ENCODE measurements at places on chromosomes 7 and 10.

GRCh38 chr10:67670401-67670800, 25.6 kb downstream of the CTNNA3 start:
- no peak for DNase-seq

GRCh38 chr10:11035301-11035991, 17.8 kb downstream of the CELF2 start:
- no peak for DNase-seq

DNA sequence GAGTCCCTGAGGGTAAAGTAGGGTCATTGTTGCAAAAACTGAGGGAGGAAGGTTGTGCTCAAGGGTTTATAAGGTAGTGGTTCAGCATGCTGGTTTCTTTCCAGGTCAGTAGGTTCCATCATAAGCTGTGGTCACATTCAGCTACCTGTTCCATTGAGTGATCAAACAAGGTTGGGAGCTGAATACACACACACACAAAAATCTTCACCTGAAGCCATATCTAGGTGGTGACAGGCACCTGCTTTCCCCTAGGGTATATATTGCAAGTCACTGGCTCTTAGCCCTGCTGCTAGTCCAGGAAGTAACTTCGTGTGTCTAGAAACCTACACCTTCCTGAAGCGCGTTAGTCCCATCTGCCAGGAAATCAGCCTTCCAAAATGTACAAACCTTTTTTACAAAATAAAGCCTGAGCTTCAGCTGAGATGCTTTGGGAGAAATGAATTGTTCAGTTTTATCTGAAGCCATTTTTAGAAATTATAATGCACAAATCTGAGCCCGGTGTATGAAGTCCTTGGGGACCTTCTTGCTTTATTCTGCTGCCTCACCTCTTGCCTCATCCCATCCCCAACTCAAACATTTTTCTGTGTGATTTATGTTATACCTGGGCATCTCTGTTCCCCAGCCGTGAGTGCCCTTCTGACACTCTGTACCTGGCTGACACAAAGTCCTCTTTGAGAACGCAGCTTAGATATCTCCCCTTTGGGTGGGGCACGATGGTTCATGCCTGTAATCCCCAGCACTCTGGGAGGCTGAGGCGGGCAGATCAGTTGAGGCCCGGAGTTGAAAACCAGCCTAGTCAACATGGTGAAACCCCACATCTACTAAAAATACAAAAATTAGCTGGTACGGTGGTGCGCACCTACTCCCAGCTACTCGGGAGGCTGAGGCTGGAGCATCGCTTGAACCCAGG, 10.6 kb upstream of the LAMTOR4 start:
- no peak for DNase-seq

DNA sequence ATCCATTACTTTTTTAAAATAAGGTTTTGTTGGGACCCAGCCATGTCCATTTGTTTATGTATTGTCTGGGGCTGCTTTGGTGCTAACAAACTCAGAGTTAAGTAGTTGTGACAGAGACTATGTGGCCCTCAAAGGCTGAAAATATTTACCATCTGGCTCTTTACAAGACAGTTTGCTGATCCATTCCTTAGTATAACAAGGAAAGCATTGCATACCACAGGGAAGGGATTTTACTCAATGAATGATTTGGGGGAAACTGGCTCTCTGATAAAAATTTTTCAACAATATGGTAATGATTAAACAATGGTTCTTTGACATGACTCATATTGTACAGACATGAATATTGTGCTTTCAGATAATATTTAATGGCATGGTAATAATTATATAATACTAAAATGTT, 738.1 kb downstream of the KCNMA1 start:
- DNase-seq, result no peak

DNA sequence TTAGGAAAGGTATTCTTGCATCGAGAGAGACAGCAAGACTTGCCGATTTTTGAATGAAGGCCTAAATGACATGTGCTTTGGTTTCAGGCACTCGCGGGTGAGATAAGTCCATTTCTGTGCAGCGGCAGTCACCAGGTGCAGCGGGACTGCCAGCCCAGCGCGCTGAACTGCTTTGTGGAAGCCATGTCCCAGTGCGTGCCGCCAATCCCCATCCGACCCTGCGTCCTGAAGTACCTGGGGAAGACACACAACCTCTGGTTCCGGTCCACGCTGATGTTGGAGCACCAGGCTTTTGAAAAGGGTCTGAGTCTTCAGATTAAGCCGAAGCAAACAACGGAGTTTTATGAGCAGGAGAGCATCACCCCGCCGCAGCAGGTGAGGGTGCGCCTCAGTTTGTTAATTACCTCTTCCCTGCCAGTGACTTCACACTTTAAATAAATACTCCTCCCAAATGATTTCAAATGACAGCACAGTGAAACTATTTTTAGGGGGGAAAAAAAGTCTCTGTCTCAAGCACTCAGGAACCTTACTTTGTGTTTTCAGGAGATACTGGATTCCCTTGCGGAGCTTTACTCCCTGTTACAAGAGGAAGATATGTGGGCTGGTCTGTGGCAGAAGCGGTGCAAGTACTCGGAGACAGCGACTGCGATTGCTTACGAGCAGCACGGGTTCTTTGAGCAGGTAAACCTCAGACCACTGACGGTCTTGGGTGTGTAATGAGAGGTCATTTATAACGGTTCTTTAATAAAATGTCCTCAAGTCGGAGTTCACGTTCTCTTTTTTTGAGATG, 98.3 kb downstream of the TRRAP start:
- no peak for DNase-seq

DNA sequence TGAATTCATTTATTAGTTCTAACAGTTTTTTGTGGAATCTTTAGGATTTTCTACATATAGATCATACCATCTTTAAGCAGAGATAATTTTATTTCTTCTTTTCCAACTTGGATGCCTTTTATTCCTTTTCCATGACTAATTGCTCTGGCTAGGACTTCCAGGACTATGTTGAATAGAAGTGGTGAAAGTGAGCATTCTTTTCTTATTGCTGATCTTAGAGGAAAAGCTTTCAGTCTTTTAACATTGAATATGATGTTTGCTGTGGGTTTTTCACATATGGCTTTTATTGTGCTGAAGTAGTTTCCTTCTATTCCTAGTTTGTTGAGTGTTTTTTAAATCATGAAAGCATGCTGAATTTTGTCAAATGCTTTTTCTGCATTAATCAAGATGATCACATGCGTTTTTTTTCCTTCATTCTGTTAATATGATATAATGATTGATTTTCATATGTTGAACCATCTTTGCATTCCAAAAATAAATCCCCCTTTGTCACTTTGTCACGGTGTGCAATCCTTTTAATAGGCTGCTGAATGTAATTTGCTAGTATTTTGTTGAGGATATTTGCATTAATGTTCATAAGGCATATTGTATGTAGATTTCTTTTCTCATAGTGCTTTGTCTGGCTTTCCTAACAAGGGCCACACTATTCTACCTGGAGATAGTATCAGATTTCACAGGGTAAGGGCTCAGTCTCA, 92.9 kb downstream of the ZNF467 start:
- DNase-seq, result no peak

DNA sequence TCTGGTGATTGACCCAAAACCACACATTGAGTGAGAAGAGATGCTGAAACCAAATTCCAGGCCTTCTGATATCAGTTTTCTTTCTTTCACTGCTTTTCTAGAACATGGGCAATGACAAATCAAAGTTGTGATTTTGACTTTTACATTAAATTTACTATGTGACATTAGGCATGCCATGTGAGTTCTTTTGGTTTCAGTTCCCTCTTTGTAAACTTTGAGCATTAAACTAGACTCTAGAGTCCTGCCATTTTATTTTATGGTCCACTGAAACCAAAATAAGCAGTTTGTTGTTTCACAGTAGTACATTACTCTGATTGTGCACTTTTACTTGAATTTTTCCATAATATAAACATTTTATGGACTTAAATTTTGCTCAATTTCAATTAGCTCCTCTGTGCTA, 381.1 kb upstream of the SEMA3D start:
- DNase-seq, result no peak

- DNase-seq, result no peak
These were observed 71.4 kb downstream of the AHR start for GRCh38 chr7:17369691-17370426.

- DNase-seq, result no peak
These were observed 157.0 kb downstream of the EMX2 start for GRCh38 chr10:117699436-117700075.

- no peak for DNase-seq
These were observed 172.3 kb downstream of the WDR37 start for GRCh38 chr10:1228467-1228975.

DNA sequence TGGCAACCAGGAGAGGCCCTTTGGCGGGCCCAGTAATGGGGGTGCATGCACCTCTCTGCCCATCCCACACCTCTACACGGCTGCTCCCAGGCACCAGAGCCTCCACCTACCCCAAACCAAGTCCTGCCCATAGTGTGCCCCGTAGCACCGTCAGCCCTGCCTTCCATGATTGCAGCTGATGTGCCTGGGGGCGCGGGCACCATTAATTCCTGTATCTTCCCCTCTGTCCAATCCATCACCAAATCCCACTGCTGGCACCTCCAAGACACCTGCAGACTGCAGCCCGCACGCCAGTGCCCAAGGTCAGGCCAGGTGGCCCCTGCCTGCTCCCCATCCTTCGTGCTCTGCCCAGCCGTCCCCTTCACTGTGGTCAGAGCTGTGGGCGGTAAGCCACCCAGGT, 533.0 kb downstream of the PTPRN2 start:
- DNase-seq, result no peak
